Activated CD4-positive, alpha-beta T cell treated with anti-CD3 and anti-CD28 coated beads, Interleukin-2, amount 50 U/mL, for 4 hours (primary cell): ENCODE measurements at places on chromosomes 13 and 19.

GRCh38 chr13:39531646-39532045 lies 71.3 kb downstream of the LHFPL6 start:
- DNase-seq: no peak

GRCh38 chr19:49971991-49972411 lies 11.0 kb upstream of the SIGLEC11 start:
- DNase-seq: no peak

DNA sequence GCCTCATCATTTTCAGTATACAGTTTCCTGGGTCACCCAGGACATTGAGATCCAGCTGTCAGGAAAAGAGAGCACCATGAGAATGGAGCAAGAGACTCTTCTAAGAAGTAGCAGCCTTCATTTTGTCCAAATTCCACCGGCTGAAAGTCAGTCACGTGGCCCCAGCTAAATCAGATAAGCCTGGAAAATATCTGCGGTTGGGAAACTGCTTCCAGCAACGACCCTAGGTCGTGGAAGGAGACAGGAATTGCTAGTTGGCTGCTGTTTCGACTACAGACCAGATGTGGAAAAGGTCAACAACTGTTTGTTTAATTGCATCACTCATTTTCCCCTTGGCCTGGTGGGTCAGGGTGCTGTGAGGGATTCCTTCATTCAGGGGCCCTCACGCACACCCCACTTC lies 107.0 kb downstream of the ZNF536 start:
- DNase-seq: no peak

DNA sequence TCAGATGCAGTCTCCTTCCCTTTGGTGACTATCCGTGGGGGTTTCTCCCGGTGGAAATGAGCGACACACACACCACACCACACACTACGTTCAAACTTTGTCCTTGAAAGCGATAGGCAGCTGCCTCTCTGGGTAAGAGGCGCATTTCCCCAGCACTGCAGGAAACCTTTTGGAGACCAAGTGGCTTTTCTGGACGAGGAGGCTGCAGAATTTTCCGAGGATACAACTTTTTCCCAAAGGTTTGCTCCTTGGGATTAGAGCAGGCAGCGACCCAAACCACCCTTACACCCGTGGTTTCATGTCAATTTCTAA lies 38.2 kb upstream of the FLT1 start:
- DNase-seq: no peak
